ENCODE measurements at places on chromosomes 3 and 15.

DNA sequence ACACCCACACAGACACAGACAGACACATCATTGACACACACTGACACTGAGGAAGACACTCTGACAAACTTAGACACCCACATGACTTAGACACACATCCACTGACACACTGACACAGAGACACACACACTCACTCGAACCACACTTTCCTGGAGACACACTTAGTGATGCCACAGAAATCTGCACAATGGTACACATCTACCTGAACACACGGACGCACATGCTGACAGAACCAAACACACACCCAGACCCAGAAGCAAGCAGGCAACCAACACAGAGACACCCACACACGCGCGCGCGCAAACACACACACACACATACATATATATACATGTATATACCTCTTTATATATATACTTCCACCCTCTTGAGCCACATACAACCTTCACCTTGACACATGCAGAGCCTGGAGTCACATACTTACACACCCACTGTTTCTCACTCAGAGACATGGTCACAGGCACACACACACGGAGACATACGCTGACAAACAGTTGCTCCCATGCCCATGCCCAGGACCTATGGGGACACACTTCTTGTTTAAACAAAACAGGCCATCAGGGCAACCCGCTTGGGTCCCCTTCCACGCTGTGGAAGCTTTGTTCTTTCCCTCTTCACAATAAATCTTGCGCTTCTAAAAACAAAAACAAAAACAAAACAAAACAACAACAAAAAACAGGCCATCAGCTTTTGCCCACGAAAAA, 913 bp upstream of the SCN5A start:
- no peak for DNase-seq

- no peak for DNase-seq
Measured at GRCh38 chr3:67215690-67216089, 217.6 kb downstream of the KBTBD8 start.

DNA sequence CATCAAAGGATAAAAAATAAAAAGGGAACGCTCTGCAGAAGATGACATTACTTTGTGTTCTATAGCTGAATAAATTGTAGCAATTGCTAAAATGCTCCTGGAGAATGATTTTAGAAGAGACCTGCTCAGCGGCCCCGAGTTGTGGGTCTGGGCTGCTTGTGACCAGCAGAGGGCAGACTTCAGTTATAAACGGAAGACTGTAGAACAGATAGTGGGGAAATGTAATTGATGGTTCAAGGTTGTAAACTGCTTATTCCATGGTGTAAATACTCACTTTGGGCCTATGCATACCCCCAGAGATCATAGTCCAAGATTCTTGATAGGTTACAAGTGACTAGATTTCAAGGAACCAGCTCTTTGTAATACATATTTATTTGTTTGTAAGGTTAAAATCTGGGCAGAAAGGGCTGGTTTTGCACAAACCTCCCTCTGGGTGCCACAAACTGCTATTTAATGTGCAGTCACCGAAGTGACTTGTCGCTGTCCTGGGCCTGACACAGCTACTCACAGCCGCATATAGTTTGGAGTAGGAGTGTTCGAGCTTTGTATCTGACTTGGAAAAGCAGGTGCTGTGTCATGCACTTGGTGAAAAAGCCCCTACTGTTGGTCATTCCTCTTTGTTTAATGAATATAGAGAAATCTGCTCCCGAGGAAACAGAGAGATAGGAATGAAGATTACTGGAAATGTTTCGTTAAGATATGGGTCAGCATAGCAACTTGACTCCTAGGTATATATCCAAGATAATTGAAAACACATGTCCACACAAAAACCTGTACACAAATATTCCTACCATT, 34.7 kb upstream of the NDUFB4 start:
- DNase-seq, result peak; percentile 49

- no peak for DNase-seq
Measured at GRCh38 chr3:153246806-153247205, 84.8 kb downstream of the RAP2B start.

DNA sequence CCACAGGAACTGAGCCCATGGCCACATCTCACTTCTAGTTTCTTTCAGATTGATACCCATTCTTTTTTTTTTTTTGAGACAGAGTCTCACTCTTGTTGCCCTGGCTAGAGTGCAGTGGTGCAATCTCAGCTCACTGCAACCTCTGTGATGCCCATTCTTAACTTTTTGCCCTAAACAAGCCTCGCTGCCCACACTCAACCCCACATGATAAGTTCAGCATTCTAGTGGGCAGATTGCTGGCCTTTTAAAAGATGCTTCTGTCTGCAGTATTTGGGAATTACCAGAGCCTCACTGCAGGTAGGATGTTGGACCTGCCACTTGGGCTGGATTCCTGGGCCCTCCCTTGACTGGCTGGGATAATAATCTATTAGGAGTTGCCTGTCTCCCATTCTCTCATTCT, 51.0 kb downstream of the TRANK1 start:
- DNase-seq, result no peak

DNA sequence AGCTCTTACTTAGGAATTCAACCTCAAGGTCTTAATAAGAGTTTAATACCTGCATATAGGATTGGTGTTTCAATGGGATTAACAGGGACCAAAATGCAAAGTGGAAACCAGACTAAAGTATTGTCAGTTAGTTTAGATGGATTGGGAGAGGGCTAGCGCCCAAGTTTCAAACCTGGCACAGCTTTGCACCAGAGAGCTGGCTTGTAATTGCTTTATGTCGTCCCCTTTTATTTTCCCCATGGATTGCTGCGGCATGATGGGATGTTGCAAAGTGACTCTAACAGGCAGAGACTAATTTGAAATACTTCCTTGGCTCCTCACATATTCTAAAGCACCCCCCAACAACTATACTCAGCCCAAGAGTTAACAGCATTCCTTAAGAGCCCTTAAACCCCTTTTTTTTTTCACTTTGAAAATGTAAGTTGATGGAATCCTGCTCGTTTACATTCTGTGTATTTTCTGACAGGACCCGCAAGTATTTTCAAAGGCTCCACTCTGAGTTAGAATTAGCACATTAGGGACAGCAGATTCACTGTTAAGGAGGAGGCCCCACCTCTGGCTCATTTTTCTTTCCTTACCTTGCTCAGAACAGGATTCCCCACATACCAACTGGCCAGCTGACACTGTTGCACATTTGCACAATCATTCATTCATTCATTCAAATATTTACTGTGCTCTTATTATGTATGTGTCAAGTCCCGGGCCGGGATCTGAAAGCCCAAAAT, 214.2 kb downstream of the ERC2 start:
- DNase-seq, result no peak

DNA sequence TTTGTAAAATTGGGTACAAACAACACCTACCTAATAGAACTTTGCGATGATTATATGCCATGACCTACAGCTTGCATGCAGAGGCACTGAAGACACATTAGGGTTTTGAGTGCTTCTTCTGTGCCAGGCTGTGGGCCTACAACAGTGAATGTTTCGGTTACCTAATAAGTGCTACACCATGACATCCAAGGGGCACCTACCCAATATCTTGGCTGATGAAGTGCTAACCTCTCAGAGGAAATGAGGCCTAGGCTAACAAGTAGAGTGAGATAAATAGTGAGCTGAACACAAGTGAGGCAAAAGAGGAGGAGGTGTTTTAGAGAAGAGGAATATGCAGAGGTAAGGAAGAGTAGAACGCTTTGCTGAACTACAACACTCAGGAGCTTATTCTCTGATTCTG, 12.2 kb upstream of the RASGRP1 start:
- DNase-seq, result no peak

GRCh38 chr15:49410641-49411040, 12.4 kb upstream of the FGF7 start:
- no peak for DNase-seq

DNA sequence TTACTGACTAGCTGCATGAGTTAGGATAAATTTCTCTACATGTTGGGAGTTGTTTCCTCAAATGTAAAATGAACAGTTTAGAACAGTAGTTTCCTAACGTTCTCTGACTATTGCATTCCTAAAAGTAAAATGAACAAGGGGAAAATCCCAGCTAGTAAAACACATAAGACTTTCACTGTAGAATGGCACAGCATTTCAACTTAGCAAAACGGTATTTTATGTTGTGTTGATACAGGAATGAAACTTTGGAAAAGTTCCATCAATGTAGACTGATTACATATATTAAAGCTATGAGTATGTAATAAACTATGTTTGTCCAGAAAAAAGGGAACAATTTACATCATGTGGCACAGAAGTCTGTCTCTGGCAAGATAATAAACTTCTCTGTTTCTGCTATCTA, 297.4 kb upstream of the EPHA3 start:
- DNase-seq, result no peak

DNA sequence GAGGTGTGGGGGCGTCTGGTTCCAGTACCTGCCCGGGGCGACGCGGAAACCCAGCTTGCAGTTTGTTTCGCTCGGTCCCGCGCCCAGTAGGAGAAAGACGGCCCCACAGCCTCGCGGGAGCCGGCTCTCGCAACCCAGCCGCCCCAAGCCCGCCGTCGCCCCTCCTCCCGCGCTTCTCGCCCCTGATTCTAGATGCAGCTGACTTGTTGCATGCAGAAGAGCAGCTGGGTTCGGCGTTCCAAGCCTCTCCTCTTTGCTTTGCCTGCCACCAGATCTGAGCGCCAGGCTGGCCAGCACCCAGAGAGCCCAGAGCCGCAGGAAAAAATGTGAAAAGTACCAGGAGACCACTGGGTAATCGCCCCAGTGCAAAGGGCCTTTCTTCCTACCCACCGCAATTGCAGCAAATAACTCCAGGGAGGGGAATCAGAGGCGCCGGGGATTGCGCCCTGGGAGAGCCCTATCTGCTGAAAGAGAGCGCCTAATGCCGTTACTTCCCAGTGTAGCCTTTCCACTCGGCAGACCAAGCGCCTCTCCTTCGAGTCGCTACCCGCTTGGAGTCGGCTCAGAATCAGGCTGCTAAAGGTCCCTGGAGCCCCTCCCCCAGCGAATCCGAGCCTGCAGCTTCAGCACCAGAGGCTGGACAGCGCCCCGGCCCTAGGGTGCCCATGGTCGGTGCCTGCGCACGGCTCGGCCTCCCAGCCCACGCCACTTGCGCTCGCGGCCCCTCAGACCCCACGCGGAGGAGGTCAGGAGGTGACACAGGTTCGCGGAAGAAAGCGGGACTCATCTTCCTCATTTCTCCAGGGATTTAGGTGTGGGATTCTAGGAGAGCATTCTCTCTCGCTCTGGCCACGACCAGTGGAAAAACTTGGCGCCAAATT, 15.7 kb upstream of the AEN start:
- no peak for DNase-seq

DNA sequence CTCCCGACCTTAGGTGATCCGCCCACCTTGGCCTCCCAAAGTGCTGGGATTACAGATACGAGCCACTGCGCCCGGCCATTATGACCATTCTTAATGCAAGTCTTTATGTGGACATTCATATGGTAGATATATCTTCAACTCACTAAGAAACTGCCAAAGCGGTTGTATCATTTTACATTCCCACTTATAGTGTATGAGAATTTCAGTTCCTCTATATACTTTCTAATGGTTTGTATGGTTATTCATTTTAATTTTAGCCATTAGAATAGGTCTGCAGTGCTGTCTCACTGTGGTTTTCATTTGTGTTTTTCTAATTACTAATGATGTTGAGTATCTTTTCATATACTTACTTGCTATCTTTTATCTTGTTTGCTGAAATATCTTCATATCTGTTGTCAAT, 32.5 kb downstream of the TCF12 start:
- no peak for DNase-seq

DNA sequence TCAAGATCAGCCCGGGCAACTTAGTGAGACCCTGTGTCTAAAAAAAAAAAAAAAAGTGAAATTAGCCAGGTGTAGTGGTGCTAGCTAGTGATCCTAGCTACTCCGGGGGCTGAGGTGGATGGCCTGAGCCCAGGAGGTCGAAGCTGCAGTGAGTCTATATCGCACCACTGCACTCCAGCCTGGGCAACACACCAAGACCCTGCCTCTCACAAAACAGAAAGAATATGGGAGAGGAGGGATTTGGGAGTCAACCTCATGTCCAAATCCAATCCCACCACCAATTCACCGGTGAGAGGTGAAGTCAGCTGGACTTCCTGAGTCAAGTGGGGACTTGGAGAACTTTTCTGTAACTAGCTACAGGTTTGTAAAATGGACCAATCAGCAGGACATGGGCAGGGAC, 80.5 kb upstream of the MFGE8 start:
- no peak for DNase-seq

DNA sequence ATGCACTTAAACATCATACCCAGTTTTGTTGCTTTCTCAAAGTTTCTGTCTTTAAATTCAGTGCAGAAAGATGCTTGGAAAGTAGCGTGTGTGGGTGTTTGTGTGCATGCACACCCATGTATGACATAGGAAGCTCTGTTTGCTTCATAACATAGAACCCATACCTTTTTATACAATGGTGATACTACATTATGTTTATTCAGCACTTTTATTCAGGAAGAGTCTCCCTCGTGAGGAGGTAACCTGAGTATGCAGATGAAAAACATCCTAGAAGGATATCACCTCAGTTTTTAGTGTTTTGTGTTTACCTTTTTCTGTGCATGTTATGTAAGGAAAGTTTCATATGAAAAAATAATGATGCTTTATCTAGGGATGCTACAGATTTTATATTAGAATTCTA, 111.2 kb downstream of the SST start:
- no peak for DNase-seq

DNA sequence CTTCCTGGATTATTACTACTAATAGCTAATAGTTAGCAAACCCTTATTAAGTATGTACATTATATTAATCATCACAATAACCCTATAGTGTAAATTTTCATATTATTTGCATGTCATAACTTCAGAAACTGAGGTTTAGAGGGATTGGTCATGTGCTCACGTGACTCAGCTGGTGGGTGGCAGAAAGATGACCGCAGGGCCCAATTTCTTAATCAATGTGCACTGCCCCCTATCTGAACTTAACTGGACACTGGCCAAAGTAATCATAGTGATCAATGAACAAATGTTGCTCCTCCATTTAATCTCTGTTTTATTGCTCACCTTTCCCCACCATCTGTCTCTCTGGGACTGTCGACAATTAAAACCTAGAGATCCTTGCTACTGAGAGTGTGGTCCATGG, 52.2 kb downstream of the PLD1 start:
- no peak for DNase-seq

DNA sequence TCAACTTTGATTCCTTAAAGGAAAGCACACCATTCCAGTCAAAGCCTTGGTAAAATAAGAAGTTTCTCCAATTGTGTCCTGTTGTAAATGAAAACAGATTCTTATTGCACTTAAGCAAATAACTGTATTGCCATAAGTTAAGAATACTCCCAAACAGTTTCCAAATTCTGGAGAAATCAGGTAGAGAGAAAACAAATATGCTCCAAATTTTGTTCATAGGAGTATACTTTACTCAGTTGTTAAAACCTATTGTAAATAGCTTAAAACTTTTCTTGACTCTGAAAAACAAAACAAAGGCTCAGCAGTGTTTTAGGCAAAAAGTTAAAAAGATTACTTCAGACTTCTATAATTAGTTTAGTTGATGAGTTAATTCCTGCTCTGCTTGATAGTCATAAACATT, 42.4 kb downstream of the LNP1 start:
- no peak for DNase-seq

- DNase-seq, result no peak
Measured at GRCh38 chr3:120013481-120013880, 80.8 kb downstream of the GSK3B start.

Measured in NCI-H2029 treated with DMSO at 0.1 percent for 48 hours (cell line).